Suppressor macrophage treated with lipopolysaccharide for 4 hours (primary cell): ENCODE measurements at places on chromosomes 3 and 15.

DNA sequence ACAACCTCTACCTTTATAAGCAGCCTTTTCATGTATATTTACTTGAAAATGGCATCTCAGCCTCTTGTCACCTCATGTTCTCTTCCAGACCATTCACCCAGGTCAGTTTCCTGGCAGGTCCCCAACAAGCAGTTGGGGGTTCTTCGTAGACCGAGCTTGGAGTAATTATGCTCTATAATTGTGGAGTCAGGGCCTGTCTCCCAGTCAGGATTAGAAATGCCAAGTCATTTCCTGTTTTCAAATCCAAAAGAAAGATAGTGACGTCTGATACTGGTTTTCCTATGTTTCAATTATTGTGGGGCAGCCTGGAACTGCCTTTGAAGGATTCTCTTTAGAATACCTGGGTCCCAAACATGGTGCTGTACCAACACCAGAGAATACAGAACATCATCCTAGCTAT lies 430.6 kb downstream of the MECOM start:
- DNase-seq: no peak

- DNase-seq: no peak
Measured at GRCh38 chr15:92666780-92667179, 11.2 kb upstream of the FAM174B start.

DNA sequence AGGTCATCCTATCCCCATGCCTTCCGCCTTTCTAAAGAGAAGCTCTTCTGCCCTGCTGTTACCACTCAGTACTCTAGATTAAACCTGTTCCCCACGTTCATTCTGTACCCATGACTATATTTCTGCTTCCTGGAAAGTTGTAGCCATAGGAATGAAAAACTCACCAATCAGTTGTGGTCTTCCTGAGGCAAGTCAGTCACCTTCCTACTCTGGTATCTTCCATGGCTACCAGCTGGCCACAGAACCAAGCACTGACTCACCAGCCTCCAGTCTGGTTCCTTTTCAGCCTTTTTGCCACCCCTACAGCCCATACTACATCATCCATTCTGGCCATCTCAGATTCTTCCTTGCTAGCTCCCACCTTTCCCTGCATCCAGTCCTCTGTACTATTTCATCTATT lies 46.4 kb downstream of the TMEM44 start:
- DNase-seq: peak; percentile 84

GRCh38 chr3:98821063-98821462 lies 57.9 kb downstream of the ST3GAL6 start:
- DNase-seq: no peak

DNA sequence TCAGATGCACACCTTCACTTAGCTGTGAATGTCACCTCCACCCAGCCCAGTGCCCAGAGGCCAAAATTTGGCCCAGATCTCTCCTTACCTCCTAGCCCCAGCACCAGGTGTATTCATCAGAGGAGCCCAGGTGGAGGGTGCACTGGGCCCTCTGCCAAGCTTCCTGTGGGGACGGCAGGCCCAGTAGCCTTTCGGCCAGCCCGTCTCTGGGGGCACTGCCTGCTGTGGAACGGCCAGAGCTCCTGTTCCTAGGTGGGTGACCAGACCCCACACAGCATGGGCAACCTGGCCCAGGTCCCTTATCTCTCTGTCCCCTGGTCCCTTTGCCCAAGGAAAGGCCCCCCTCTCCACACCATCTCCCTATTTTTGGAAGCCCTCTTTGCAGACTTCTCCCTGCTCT lies 67.8 kb downstream of the AAGAB start:
- no peak for DNase-seq

DNA sequence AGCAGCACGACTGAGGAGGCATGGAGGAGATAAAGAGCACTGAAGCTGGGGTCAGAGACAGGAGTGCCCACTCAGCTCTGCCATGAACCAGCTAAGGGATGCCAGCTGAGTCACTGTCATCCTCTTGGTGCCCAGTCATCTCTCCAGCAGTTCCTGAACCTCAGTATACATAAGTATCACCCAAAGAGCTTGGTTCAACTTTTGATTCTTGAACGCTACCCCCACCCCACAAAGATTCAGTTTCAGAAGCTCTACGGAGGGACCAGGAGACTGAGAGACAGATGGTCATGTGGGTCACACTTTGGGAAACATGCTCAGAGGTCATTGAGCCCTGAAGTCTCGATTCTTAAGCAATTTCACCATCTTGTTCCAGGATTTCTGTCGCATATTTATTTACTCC lies 108.4 kb downstream of the ALDH1A2 start:
- DNase-seq: no peak

DNA sequence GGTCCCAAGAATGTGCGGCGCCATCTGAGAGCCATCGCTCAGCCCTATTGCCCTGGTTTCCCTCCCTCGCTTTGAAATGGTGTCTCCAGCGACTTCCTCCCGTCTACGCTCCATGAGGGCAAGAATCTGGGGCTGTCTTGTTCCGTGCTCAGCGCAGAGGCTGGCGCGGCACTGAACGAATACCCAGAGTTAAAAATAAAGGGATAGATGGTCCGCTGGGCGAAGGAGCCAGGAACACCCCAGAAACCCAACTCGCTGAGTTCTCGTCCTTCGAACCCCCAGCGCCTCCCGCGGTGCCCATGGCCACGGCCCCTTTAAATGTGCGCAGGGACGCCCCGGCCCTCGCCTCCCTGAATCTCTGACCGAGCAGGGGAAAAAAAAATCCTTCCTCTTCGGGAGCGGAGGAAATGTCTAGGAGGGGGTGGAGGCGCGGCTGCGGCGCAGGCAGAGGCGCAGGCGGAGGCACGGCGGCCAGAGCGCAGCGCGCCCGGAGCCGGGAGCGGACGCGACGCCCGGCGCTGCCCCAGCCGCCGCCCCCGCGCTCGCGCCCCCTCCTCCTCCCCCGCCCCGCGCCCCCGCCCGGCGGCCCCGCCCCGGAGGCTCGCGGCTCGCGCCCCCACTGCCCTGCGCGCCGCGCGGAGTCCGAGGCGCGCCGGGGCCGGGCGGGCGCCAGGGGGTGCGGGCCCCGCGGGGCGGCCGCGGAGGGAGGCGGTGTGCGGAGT lies 8.5 kb upstream of the FGD5 start:
- DNase-seq: peak; percentile 56

DNA sequence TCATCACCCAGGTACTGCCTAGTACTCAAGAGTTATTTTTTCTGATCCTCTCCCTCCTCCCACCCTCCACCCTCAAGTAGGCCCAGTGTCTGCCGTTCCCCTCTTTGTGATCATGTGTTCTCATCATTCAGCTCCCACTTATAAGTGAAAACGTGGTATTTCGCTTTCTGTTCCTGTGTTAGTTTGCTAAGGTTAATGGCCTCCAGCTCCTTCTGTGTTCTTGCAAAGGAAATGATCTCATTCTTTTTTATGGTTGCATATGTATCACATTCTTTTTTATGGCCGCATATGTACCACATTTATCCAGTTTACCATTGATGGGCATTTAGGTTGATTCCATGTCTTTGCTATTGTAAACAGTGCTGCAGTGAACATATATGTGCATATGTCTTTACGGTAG lies 8.2 kb upstream of the GANC start:
- DNase-seq: no peak

- DNase-seq: no peak
Measured at GRCh38 chr3:178948546-178948945, 123.1 kb downstream of the ZMAT3 start.
